ENCODE measurements at places on chromosomes 12 and 14. TPM values are rescaled to one million over a fixed set of nuclear protein-coding genes. Genes with fewer than 3 reads are reported as not detected.

- no peak for DNase-seq
- no peaks in the 10 kb centered on the region for H3K4me1 ChIP-seq
- no peak overlapping the region for H3K27ac ChIP-seq
- H3K4me3 ChIP-seq: no peak overlapping the region
- peaks cover 5% of the 10 kb centered on the region for H3K36me3 ChIP-seq
These were observed 21.5 kb upstream of the MMP17 start for GRCh38 chr12:131806674-131807073.

GRCh38 chr14:23578560-23579310 is at the start of gene JPH4:
JPH4 (minus strand) TSS chr14:23578790; CDS start chr14:23577453, 1,337 bp downstream.
- H3K36me3 ChIP-seq: no peaks in the 10 kb centered on the region
- peaks cover 41% of the 10 kb centered on the region for H3K27me3 ChIP-seq
- H3K27ac ChIP-seq: no peak within 1 kb of the TSS
- H3K4me1 ChIP-seq: peaks cover 8% of the 10 kb centered on the region

HOXC5 gene
- not detected for total RNA-seq

DNA sequence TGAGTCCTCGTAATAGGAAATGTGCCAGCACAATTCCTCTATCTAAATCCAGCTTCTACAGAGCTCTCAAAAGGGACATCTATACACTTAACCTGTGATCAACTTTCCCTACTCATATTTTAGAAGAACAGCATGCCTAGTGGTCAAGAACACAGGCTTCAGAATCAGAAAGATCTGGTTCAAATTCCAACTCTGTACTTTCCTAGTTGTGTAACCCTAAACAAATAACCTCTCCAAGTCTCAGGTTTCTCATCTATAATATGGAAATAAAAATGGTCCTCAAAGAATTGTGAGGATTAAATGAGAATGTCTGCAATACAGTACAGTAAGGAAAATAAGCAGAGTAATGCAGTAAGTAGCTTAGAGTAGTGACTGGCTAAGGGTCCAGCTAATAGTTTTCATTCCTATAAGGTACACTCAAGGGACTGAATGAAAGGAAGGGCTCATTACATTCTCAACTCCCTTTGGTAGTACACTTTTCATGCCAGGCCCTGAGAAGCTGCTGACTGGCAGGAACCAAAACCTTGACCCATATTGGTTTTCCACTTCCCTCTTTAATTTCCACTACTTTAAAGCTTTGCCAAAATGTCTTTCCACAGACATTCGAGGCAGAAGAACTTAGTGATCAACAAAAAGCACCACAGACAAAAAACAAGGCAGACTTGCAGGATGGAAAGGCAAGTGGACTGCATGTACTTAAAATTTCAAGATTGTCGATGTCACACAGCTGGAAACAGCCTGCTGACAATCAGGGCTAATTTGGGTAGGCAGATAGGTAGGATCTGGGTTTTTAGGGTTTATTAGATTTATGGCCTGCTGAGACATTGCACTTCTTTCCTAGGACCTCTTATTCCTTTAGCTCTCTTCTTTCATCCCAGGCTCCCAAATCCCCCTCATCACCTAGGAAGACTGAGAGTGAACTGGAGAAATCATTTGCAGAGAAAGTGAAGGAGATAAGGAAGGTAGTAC is 4.3 kb downstream of the CCDC196 start:
- H3K4me1 ChIP-seq: peaks cover 3% of the 10 kb centered on the region
- DNase-seq: no peak
- no peaks in the 10 kb centered on the region for H3K36me3 ChIP-seq
- H3K27ac ChIP-seq: no peak overlapping the region
- no peak overlapping the region for H3K4me3 ChIP-seq
- peaks cover 10% of the 10 kb centered on the region for H3K27me3 ChIP-seq

DNA sequence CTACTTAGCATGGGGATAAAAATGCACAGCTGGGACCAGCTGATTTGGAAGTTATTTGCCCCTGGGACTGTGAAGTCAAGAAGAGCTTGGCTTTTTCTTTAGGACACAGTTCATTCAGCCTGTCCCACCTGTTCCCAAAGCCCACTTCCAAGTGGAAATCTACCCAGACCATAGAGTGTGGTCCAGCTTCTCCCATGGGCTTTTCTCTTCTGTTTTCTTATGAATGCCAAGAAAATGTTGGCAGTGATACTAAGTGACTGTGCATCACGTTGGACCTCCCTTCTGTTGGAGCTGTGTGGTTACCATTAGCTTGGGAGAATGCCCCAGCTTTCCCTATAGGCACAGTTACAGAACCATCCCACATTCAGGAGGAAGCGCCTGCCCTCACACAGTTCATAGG is 89.4 kb downstream of the NT5DC3 start:
- H3K36me3 ChIP-seq: no peaks in the 10 kb centered on the region
- no peak overlapping the region for H3K27ac ChIP-seq
- H3K4me1 ChIP-seq: no peaks in the 10 kb centered on the region
- H3K4me3 ChIP-seq: no peak overlapping the region
- no peak for DNase-seq
- peaks cover 4% of the 10 kb centered on the region for H3K27me3 ChIP-seq

- H3K27ac ChIP-seq: no peak overlapping the region
- DNase-seq: no peak
- H3K4me1 ChIP-seq: peaks cover 19% of the 10 kb centered on the region
- no peak overlapping the region for H3K4me3 ChIP-seq
These were observed 80.3 kb upstream of the TRAF3 start for GRCh38 chr14:102696856-102697495.

- no peak overlapping the region for H3K27ac ChIP-seq
- peaks cover 9% of the 10 kb centered on the region for H3K4me1 ChIP-seq
- H3K36me3 ChIP-seq: peaks cover 12% of the 10 kb centered on the region
- no peak overlapping the region for H3K4me3 ChIP-seq
- H3K27me3 ChIP-seq: no peaks in the 10 kb centered on the region
- DNase-seq: no peak
These were observed 27.4 kb downstream of the PALS1 start for GRCh38 chr14:67268426-67269150.

LMNTD1 gene
- total RNA-seq: not detected

CCDC177 gene
- 0.08 TPM for total RNA-seq

CYP27B1 gene
- total RNA-seq: 9.9 TPM

NDUFA9 gene
- 123 TPM for total RNA-seq

PRH1 gene
- total RNA-seq: 18.4 TPM

- DNase-seq: no peak
- no peak overlapping the region for H3K4me3 ChIP-seq
- no peaks in the 10 kb centered on the region for H3K4me1 ChIP-seq
- no peak overlapping the region for H3K27ac ChIP-seq
- no peaks in the 10 kb centered on the region for H3K36me3 ChIP-seq
These were observed 58.9 kb downstream of the GRIP1 start for GRCh38 chr12:66620026-66620425.

HOXC9 gene
- not detected for total RNA-seq

- no peaks in the 10 kb centered on the region for H3K4me1 ChIP-seq
- H3K36me3 ChIP-seq: peaks cover under 1% of the 10 kb centered on the region
- DNase-seq: no peak
- H3K27me3 ChIP-seq: peaks cover 9% of the 10 kb centered on the region
- no peak overlapping the region for H3K4me3 ChIP-seq
These were observed 51.2 kb upstream of the HELB start for GRCh38 chr12:66251049-66251448.

DNA sequence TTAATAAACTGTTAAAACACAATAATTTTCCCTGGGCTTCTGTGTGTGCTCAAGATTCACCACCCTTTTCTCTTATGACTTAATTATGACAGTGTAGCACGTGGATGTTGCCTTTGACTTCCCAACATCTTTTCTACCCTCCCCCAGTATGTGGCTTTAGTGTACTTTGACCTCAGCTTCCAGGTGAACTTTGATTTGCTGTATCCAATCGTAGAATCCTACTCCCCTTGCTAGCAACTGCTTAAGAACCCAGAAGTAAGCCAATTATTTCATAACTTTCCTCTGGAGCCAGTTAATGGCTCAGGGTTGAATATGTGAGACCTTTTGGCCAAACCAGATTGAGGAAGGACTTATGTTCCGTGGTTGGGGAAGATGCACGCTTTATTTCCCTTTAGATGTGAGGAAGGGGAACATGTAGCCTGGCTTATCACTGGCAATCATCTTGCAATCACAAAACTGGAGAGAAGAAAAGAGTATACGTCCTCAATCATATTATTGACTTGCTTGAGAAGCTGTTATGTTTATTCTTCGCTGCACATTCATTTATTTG is 259.6 kb upstream of the ATP2B1 start:
- H3K4me1 ChIP-seq: no peaks in the 10 kb centered on the region
- no peak overlapping the region for H3K4me3 ChIP-seq
- no peak for DNase-seq

GRCh38 chr12:31574803-31575575 is 15.9 kb downstream of the DENND5B start:
- no peaks in the 10 kb centered on the region for H3K4me1 ChIP-seq
- peaks cover 11% of the 10 kb centered on the region for H3K27me3 ChIP-seq
- DNase-seq: no peak
- no peak overlapping the region for H3K27ac ChIP-seq

ACVR1B gene
- 12.0 TPM for total RNA-seq

YARS2 gene
- 31.1 TPM for total RNA-seq

APOF gene
- total RNA-seq: not detected

NEMF gene
- total RNA-seq: 79.9 TPM

DNA sequence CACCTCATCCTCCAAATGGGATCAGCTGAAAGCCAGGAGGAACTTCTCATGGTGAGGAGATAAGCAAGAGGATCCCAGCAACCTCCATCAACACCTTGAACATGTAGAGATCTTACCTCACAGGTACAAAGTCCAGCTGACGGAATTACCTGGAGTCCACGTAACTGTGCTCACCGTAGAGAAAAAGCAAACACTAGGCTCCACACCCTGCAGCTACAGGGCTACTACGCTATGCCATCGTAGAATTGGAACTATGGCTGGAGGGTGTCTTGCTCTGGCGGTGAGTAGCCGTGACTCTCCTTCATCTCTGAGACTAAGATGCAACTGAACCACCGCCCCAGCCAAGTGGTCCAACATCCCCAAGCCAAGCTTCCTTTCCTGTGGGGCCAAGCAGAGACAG is 50.5 kb downstream of the CRY1 start:
- peaks cover 6% of the 10 kb centered on the region for H3K4me1 ChIP-seq
- H3K27ac ChIP-seq: no peak overlapping the region
- no peaks in the 10 kb centered on the region for H3K27me3 ChIP-seq
- peaks cover 5% of the 10 kb centered on the region for H3K36me3 ChIP-seq

KCNH3 gene
- 1.6 TPM for total RNA-seq

KRT77 gene
- total RNA-seq: not detected

JPH4 gene
- total RNA-seq: not detected

GRCh38 chr12:12628013-12628412 is 16.3 kb downstream of the CREBL2 start:
- H3K4me1 ChIP-seq: peaks cover 43% of the 10 kb centered on the region
- no peaks in the 10 kb centered on the region for H3K27me3 ChIP-seq
- DNase-seq: no peak
- peaks cover 29% of the 10 kb centered on the region for H3K36me3 ChIP-seq

DTX1 gene
- 0.29 TPM for total RNA-seq

GRCh38 chr12:4540638-4541037 is 1.9 kb downstream of the RAD51AP1 start:
- no peak overlapping the region for H3K4me3 ChIP-seq
- H3K27ac ChIP-seq: no peak overlapping the region
- DNase-seq: no peak
- H3K27me3 ChIP-seq: peaks cover 2% of the 10 kb centered on the region
- H3K36me3 ChIP-seq: peaks cover 26% of the 10 kb centered on the region

DNA sequence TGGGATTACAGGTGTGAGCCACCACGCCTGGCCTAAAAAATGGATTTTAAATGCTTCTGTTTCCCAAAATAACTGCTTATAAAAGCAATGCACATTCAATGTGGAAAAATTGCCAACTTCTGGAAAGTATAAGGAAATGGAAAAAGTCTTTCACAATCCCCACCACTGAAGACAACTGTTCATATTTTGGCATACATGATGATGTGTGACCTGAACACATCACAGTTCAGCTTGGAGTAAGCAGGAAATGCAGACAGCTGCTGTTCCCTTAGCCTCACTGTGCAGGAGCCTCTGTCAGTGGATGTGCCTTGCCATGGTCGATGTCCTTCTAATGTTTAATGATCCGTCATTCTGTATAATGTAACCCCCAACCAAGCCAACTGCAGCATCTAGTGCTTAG is 5.2 kb downstream of the MTERF2 start:
- peaks cover 31% of the 10 kb centered on the region for H3K4me1 ChIP-seq
- peaks cover 27% of the 10 kb centered on the region for H3K36me3 ChIP-seq
- no peaks in the 10 kb centered on the region for H3K27me3 ChIP-seq
- H3K4me3 ChIP-seq: no peak overlapping the region
- no peak for DNase-seq
- H3K27ac ChIP-seq: no peak overlapping the region

DNA sequence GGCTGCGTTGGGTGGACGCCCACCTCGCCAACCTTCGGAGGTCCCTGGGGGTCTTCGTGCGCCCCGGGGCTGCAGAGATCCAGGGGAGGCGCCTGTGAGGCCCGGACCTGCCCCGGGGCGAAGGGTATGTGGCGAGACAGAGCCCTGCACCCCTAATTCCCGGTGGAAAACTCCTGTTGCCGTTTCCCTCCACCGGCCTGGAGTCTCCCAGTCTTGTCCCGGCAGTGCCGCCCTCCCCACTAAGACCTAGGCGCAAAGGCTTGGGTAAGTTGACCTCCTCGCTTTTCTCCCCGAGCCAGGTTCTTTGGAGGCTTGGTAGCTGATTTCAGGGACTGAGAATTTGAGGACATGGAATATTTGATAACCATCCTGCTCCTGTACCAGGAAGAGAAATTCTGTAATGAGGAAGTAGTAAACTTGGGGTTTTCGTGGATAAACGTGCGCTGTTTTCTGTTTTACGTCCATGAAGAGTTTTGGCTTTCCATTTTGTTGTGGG is 530 bp downstream of the APAF1 start:
- peak overlapping the region; percentile 92 for H3K4me3 ChIP-seq
- no peak for DNase-seq
- H3K27me3 ChIP-seq: no peaks in the 10 kb centered on the region
- H3K27ac ChIP-seq: peak overlapping the region; percentile 81
- H3K4me1 ChIP-seq: peaks cover 48% of the 10 kb centered on the region

DNA sequence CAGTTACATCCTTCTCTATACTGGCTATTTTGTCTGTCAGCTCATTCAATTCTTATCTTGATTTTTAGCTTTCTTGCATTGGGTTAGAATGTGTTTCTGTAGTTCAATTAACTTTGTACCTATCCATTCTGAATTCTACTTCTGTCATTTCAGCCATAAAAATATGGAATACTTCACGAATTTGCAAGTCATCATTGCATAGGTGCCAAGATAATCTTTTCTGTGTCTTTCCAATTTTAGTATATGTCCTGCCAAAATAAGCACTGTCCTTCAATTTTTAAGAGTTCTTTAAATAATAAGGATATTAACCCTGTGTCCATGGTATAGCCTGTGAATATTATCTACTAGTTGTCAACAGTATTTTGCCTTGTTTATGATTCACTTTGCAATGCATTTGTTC is 665.7 kb upstream of the MDGA2 start:
- H3K27ac ChIP-seq: no peak overlapping the region
- H3K27me3 ChIP-seq: no peaks in the 10 kb centered on the region
- H3K4me3 ChIP-seq: no peak overlapping the region
- no peak for DNase-seq
- no peaks in the 10 kb centered on the region for H3K4me1 ChIP-seq
- H3K36me3 ChIP-seq: no peaks in the 10 kb centered on the region

BLOC1S1 gene
- 64.8 TPM for total RNA-seq

Measured in activated T-helper 1 cell treated with anti-CD3 and anti-CD28 coated beads, Interleukin-12 subunit alpha, Interleukin-12 subunit beta, Interleukin-2, Interleukin-4 antibody, amounts not matched to agents 30 ng/mL and 10 ng/mL and 1 ng/mL, durations not matched to agents 14 hours and 24 hours and 36 hours (primary cell).